ENCODE measurements at places on chromosomes 7 and 10. TPM values are rescaled to one million over a fixed set of nuclear protein-coding genes. Genes with fewer than 3 reads are reported as not detected.

GHRHR gene
- total RNA-seq, result not detected

TRIM73 gene
- total RNA-seq, result 2.0 TPM

APBB1IP gene
- 55.0 TPM for total RNA-seq

ST8SIA6 gene
- not detected for total RNA-seq

ZYX gene
- total RNA-seq, result 105 TPM

CD36 gene
- total RNA-seq, result not detected

HK1 gene
- 238 TPM for total RNA-seq

MPP7 gene
- 5.8 TPM for total RNA-seq

CALN1 gene
- total RNA-seq, result not detected

CDCA7L gene
- 92.7 TPM for total RNA-seq

GATA3 gene
- total RNA-seq, result 32.9 TPM

ASB10 gene
- total RNA-seq, result not detected

CTAGE15 gene
- total RNA-seq, result 0.42 TPM

FOXI2 gene
- not detected for total RNA-seq

AKR1C4 gene
- total RNA-seq, result not detected

TDRD1 gene
- 0.25 TPM for total RNA-seq

KCNMA1 gene
- total RNA-seq, result not detected

CALML3 gene
- not detected for total RNA-seq

FKBP6 gene
- total RNA-seq, result not detected

PROSER2 gene
- 1.4 TPM for total RNA-seq

ASIC3 gene
- 3.6 TPM for total RNA-seq

BAZ1B gene
- total RNA-seq, result 115 TPM

DGKI gene
- total RNA-seq, result 2.0 TPM

ARPC1A gene
- 77.9 TPM for total RNA-seq

GPER1 gene
- not detected for total RNA-seq

CPA2 gene
- not detected for total RNA-seq

HOXA11 gene
- not detected for total RNA-seq

ZNF25 gene
- total RNA-seq, result 4.9 TPM

Data from activated CD8-positive, alpha-beta memory T cell treated with anti-CD3 and anti-CD28 coated beads for 36 hours (primary cell).